Mesenteric fat pad (tissue), 1 donor: ENCODE measurements at places on chromosomes 4 and X. TPM values are rescaled to one million over a fixed set of nuclear protein-coding genes. Genes with fewer than 3 reads are reported as not detected.

TSR2 gene
- 31.4 TPM for total RNA-seq

HPRT1 gene
- 18.1 TPM for total RNA-seq

PYURF gene
- 81.0 TPM for total RNA-seq

BST1 gene
- 21.8 TPM for total RNA-seq

FMR1NB gene
- not detected for total RNA-seq

NCAPG gene
- 0.26 TPM for total RNA-seq

ADH7 gene
- not detected for total RNA-seq

FGFBP2 gene
- total RNA-seq, result 16.3 TPM

RIPPLY1 gene
- not detected for total RNA-seq

S100P gene
- total RNA-seq, result 16.1 TPM

P2RY10 gene
- total RNA-seq, result 0.19 TPM

TNMD gene
- total RNA-seq, result 39.1 TPM

SPANXB1 gene
- total RNA-seq, result not detected

CTAG1B gene
- total RNA-seq, result not detected

MND1 gene
- total RNA-seq, result not detected

CPXCR1 gene
- not detected for total RNA-seq

HSFX4 gene
- not detected for total RNA-seq

PLP1 gene
- total RNA-seq, result 0.26 TPM

SEC24D gene
- total RNA-seq, result 71.6 TPM

NIPAL1 gene
- total RNA-seq, result 0.51 TPM

CXorf49 gene
- total RNA-seq, result not detected

ZCCHC13 gene
- total RNA-seq, result not detected

HCCS gene
- total RNA-seq, result 25.9 TPM

ATP2B3 gene
- total RNA-seq, result not detected

ARHGAP6 gene
- 9.5 TPM for total RNA-seq

CSAG3 gene
- not detected for total RNA-seq
